ENCODE measurements at places on chromosomes 1 and 21. TPM values are rescaled to one million over a fixed set of nuclear protein-coding genes. Genes with fewer than 3 reads are reported as not detected.

Gene C1orf167
- total RNA-seq, result not detected

Gene REG4
- 3.2 TPM for total RNA-seq

Gene GPR52
- total RNA-seq, result not detected

Gene NOL9
- 8.0 TPM for total RNA-seq

Gene OSCP1
- total RNA-seq, result not detected

Gene RIMS3
- total RNA-seq, result 14.7 TPM

Gene RHCE
- not detected for total RNA-seq

Gene CHIA
- total RNA-seq, result not detected

Gene ZNF648
- 0.48 TPM for total RNA-seq

Gene KRTAP19-1
- total RNA-seq, result not detected

Gene CFHR2
- total RNA-seq, result not detected

Gene KLHDC9
- total RNA-seq, result 16.9 TPM

Gene DDOST
- 103 TPM for total RNA-seq

Gene PLCH2
- total RNA-seq, result 3.1 TPM

Gene RTCA
- 41.9 TPM for total RNA-seq

Gene CHI3L1
- total RNA-seq, result 2.9 TPM

Gene PTGFR
- total RNA-seq, result 0.40 TPM

Gene NPR1
- 9.8 TPM for total RNA-seq

Gene LCE3E
- total RNA-seq, result not detected

Gene TENT5C
- total RNA-seq, result 16.5 TPM

Gene SEC16B
- 12.3 TPM for total RNA-seq

Gene TBX19
- 2.9 TPM for total RNA-seq

Gene CELA3B
- not detected for total RNA-seq

Gene C1orf21
- 38.4 TPM for total RNA-seq

Gene LORICRIN
- total RNA-seq, result not detected

Gene WDR3
- total RNA-seq, result 6.8 TPM

Gene HOOK1
- total RNA-seq, result 42.9 TPM

Gene GJC2
- 0.96 TPM for total RNA-seq

Gene MR1
- 4.1 TPM for total RNA-seq

Gene NBPF6
- not detected for total RNA-seq

Gene PGLYRP4
- not detected for total RNA-seq

Gene PLA2G2A
- 61.6 TPM for total RNA-seq

Gene AMY1C
- total RNA-seq, result not detected

Gene LIN9
- total RNA-seq, result 3.2 TPM

Gene SPRR2A
- not detected for total RNA-seq

Gene KCNA2
- 0.68 TPM for total RNA-seq

Gene RORC
- total RNA-seq, result 3.4 TPM

Gene COL16A1
- total RNA-seq, result 135 TPM

Gene KIF14
- total RNA-seq, result 0.64 TPM

Gene IGSF5
- not detected for total RNA-seq

Gene GUCA2B
- 259 TPM for total RNA-seq

Gene CEP350
- total RNA-seq, result 60.3 TPM

Gene SLC35F3
- total RNA-seq, result not detected

Gene CYP4A11
- not detected for total RNA-seq

Gene ACTL8
- not detected for total RNA-seq

Gene SAMD13
- total RNA-seq, result 2.2 TPM

Gene UBASH3A
- total RNA-seq, result 0.82 TPM

Gene LCE1F
- total RNA-seq, result not detected

Gene FAM177B
- total RNA-seq, result 4.0 TPM

Gene TMEM63A
- total RNA-seq, result 104 TPM

Gene FAM72A
- not detected for total RNA-seq

Gene ZNF678
- 15.2 TPM for total RNA-seq
